ENCODE measurements at places on chromosomes 2 and 18.

- no peaks in the 10 kb centered on the region for H3K27me3 ChIP-seq
- H3K4me1 ChIP-seq, result no peaks in the 10 kb centered on the region
- H3K27ac ChIP-seq, result no peak overlapping the region
- H3K4me3 ChIP-seq, result no peak overlapping the region
- DNase-seq, result no peak
Measured at GRCh38 chr18:46542545-46542944, 114.5 kb downstream of the LOXHD1 start.

- no peaks in the 10 kb centered on the region for H3K27me3 ChIP-seq
- peak; percentile 67 for DNase-seq
- no peaks in the 10 kb centered on the region for H3K4me1 ChIP-seq
Measured at GRCh38 chr2:67463810-67464209, 66.7 kb downstream of the ETAA1 start.

DNA sequence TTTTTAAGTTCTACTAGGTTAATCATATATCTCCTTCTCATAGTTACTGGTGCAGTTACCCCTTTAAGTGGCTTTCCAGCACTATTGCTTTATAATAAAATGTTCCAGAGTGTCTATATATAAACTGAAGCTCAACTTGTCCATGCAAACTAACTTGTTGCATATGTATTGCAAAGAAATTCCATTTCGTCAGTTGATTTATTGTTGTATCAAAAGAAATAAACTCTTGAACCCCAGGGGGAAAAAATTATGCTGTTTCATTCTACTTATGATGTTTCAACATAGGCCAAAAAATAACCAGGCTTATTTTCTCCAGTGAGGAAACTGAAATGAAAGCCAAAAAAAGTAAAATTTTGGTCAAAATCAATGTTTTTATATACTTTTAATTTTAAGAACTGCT lies 491.9 kb downstream of the NR4A2 start:
- H3K27ac ChIP-seq, result no peak overlapping the region
- H3K4me1 ChIP-seq, result no peaks in the 10 kb centered on the region
- no peaks in the 10 kb centered on the region for H3K27me3 ChIP-seq

DNA sequence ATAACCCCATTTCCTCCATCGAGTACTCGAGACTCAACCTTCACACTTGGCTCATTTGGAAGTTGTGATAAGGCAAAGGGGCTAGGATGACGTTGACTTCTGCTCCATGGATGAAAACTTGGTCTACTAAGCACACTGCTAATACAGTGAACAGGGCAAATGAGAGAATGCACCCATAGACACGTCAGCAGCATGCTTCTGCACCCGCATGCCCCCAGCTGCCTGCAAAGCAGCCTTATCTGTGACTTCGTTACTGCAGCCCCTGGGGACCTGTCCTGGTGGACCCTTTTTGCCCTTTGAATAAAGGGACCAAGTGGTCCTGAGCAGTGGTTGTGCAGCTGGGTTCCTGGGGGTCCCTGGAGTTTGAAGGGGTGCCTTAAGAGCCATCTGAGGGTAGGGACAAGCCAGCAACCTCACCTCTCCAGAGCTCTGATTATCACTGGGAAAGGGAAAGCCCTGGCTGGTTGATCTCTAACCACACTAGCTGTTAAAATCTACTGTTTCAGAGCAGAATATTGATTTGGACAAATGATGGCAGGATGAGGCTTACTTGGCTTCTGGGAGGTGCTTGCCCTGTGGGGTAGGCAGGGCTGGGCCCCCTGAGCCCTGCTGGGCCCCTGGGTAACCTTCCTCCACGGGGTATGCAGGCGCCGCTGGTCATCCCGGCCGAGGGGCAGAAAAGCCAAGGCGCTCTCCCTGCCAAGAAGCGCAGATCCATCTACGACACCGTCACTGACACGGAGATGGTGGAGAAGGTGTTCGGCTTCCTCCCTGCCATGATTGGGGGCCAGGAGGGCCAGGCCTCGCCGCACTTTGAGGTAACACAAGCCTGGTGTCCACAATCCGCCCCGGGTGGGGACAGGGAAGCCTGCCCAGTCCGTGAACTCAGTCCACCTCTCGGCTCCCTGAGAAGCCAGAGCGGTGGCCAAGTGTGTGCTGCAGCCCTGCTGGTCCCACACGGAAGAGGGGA lies 37.6 kb upstream of the GPR17 start:
- DNase-seq, result no peak

- no peaks in the 10 kb centered on the region for H3K27me3 ChIP-seq
- H3K4me3 ChIP-seq, result no peak overlapping the region
- no peaks in the 10 kb centered on the region for H3K4me1 ChIP-seq
- H3K27ac ChIP-seq, result no peak overlapping the region
- H3K36me3 ChIP-seq, result no peaks in the 10 kb centered on the region
- DNase-seq, result no peak
Measured at GRCh38 chr2:233643128-233643527, 6.9 kb downstream of the UGT1A10 start.

DNA sequence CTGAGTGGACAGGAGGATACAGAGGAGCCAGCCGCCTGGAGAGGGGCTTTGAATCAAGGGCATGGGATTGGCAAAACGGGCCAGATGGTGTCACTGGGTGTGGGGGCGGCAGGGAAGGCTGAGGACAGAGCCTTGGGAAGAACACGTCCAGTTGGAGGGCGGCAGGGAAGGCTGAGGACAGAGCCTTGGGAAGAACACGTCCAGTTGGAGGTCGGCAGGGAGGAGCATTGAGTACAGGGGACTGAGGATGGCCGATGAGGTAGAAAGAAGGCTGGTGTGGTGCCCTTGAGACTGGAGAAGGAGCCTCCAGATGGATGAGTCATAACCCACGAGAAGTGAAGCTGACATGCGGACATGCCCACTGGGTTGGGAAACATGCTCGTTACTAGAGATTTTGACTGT lies 4.5 kb downstream of the HES6 start:
- no peak overlapping the region for H3K4me3 ChIP-seq
- no peaks in the 10 kb centered on the region for H3K36me3 ChIP-seq
- H3K4me1 ChIP-seq, result peaks cover 4% of the 10 kb centered on the region
- H3K27me3 ChIP-seq, result peaks cover 22% of the 10 kb centered on the region
- H3K27ac ChIP-seq, result no peak overlapping the region
- peak; percentile 35 for DNase-seq

DNA sequence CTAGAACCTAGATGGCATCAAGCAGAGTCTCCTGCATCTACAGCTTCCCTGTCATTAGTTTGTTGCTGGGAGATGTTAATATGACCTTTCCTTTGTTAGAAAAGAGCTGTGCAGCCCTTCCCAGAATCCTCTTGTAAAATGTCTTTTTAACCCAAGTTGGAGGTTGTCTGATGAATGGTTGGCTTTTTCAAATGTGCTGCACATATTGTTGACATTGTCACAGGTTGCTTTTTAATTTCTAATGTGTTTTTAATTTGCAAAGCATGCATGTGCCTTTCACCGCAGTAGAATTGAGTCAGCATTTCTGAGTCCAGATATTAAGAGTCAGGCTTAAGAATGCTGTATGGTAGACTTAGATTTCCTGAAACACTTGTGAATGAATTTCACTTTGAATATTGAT lies 120.8 kb downstream of the GREB1L start:
- H3K4me1 ChIP-seq, result no peaks in the 10 kb centered on the region
- H3K27ac ChIP-seq, result no peak overlapping the region
- peaks cover 7% of the 10 kb centered on the region for H3K27me3 ChIP-seq
- no peaks in the 10 kb centered on the region for H3K36me3 ChIP-seq
- no peak for DNase-seq
- H3K4me3 ChIP-seq, result no peak overlapping the region

DNA sequence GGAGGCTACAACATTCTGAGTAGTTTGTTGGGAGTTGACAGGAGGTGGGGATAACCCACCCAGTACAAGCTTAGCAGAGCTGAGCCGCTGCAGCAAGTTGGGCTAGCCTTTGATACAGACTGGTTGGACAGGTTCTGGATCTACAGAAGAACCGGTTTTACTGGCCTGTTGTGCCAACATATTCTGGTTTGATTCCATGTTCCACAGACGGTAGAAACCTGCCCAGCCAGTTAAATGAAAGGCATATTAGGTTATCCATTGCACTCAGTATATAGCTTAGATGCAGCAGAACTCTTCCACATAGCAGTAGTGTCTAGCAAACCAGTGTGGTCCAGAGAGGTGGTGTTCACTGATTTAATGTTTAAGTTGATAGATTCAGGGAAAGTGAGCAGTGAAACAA lies 19.3 kb upstream of the RBBP8 start:
- H3K4me1 ChIP-seq, result no peaks in the 10 kb centered on the region
- H3K27me3 ChIP-seq, result no peaks in the 10 kb centered on the region
- no peak for DNase-seq
- H3K36me3 ChIP-seq, result no peaks in the 10 kb centered on the region
- H3K4me3 ChIP-seq, result no peak overlapping the region

DNA sequence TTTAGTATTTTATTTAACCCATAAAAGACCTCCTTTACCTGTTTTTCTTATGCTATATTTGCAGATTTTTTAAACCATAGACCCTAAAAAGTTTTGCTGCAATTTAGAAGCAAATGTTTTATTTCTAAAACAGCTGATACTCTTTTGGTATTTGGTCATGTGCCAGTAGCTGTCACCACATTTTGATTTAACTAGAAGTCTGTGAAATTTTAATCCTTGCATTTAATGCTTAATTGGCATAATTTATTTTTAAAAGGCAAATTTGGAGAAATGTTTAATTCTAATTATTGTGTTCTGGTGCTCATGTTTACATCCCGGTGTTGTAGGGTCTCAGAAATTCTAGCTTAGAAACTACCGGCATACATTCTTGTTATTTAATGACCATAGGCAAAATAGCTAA lies 111.8 kb downstream of the TTC27 start:
- H3K27ac ChIP-seq, result no peak overlapping the region
- peaks cover 7% of the 10 kb centered on the region for H3K36me3 ChIP-seq
- no peak overlapping the region for H3K4me3 ChIP-seq
- DNase-seq, result no peak
- peaks cover 4% of the 10 kb centered on the region for H3K4me1 ChIP-seq
- H3K27me3 ChIP-seq, result no peaks in the 10 kb centered on the region

DNA sequence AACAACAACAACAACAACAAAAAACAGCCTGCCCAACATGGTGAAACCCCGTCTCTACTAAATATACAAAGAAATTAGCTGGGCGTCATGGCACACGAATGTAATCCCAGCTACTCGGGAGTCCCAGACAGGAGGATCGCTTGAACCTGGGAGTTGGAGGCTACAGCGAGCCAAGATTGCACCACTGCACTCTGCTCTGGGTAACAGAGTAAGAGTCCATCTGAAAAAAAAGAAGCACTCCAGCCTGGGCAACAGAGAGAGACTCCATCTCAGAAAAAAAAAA lies 344.1 kb upstream of the PLGLB2 start:
- H3K27ac ChIP-seq, result no peak overlapping the region
- no peaks in the 10 kb centered on the region for H3K4me1 ChIP-seq
- no peaks in the 10 kb centered on the region for H3K27me3 ChIP-seq
- DNase-seq, result no peak
- H3K36me3 ChIP-seq, result no peaks in the 10 kb centered on the region

DNA sequence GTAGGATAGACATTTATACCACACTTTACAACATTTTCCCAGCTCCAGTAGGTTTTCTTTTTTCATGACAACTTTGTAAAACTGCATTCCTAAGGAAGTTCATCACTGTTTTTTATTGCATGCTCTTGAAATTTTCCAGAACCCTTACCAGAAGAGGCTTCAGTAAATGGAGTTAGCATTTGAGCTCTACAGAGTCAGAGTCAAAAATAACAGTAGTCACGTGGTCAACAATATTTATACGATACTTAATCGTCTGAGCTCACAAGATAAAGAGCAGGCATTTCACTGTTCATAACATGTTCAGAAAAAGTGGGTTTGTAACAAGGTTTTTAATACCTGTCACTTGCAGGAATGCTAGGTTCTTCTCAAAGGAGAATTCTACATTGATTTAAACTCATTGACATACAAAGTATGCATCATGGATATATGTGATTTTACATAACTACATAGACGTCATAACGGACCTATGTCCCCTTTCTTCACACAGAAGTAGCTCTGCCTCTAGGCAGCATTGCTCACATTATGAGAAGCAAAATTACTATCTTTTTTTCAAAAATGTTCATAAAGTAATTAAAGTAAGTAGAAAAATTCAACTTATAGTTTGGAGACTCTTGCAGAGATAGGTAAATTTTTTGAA lies 187.0 kb upstream of the COL3A1 start:
- H3K4me1 ChIP-seq, result peaks cover 9% of the 10 kb centered on the region
- no peaks in the 10 kb centered on the region for H3K27me3 ChIP-seq
- no peaks in the 10 kb centered on the region for H3K36me3 ChIP-seq

GRCh38 chr2:8581234-8581561 lies 100.7 kb upstream of the ID2 start:
- H3K4me3 ChIP-seq, result no peak overlapping the region
- DNase-seq, result no peak
- no peaks in the 10 kb centered on the region for H3K36me3 ChIP-seq
- no peaks in the 10 kb centered on the region for H3K4me1 ChIP-seq

GRCh38 chr18:7147399-7147798 lies 29.8 kb upstream of the LAMA1 start:
- H3K27me3 ChIP-seq, result no peaks in the 10 kb centered on the region
- H3K4me1 ChIP-seq, result no peaks in the 10 kb centered on the region
- no peak for DNase-seq

DNA sequence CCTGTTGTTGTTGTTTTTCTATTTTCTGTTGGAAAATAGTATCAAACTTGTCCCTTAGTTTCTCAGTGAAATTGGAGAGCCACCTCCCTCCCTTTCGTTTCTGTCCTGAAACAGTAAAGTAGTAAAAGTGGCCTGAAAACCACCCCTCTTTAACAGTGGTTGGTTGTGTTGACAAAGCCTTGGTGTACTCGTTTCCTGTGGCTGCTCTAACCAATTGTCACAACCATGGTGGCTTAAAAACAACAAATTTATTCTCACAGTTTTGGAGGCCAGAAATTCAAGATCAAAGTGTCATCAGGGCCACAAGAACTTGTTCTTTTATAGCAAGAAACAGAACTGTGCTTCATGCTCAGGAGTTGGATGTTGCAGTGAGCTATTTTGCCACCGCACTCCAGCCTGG lies 4.0 kb upstream of the DYSF start:
- no peak overlapping the region for H3K4me3 ChIP-seq
- no peaks in the 10 kb centered on the region for H3K36me3 ChIP-seq
- no peak for DNase-seq
- H3K4me1 ChIP-seq, result peaks cover 2% of the 10 kb centered on the region

- H3K4me3 ChIP-seq, result no peak overlapping the region
- no peak for DNase-seq
- H3K36me3 ChIP-seq, result no peaks in the 10 kb centered on the region
Measured at GRCh38 chr18:45505497-45506206, 109.6 kb upstream of the SLC14A2 start.

- H3K27ac ChIP-seq, result peak overlapping the region; percentile 94
- peak overlapping the region; percentile 79 for H3K4me3 ChIP-seq
- peaks cover 6% of the 10 kb centered on the region for H3K4me1 ChIP-seq
- peaks cover 11% of the 10 kb centered on the region for H3K36me3 ChIP-seq
Measured at GRCh38 chr2:121529439-121530211, 1.1 kb upstream of the RNU4ATAC start.

- H3K36me3 ChIP-seq, result peaks cover 60% of the 10 kb centered on the region
- H3K4me3 ChIP-seq, result no peak overlapping the region
- no peaks in the 10 kb centered on the region for H3K27me3 ChIP-seq
- DNase-seq, result no peak
- no peaks in the 10 kb centered on the region for H3K4me1 ChIP-seq
- H3K27ac ChIP-seq, result no peak overlapping the region
Measured at GRCh38 chr2:239157269-239157668, 243.6 kb downstream of the HDAC4 start.

Data from IMR-90 (cell line).